CD4-positive, alpha-beta T cell treated with Interleukin-6 at 100 ng/mL for 8 hours (primary cell): ENCODE measurements at places on chromosomes 1 and 21.

GRCh38 chr1:232011961-232012360 is 385.4 kb downstream of the DISC1 start:
- no peak for DNase-seq

GRCh38 chr1:247407180-247407616 is 8.8 kb upstream of the NLRP3 start:
- DNase-seq, result peak; percentile 86

GRCh38 chr1:198232940-198233675 is 76.3 kb downstream of the NEK7 start:
- DNase-seq, result no peak

GRCh38 chr1:151047591-151047924 is at the start of gene C1orf56:
Gene C1orf56 (plus strand): TSS chr1:151047751. CDS start chr1:151047848, 97 bp downstream.
- DNase-seq, result peak; percentile 54

GRCh38 chr1:53110370-53111072 is 31.9 kb downstream of the SLC1A7 start:
- DNase-seq, result no peak

DNA sequence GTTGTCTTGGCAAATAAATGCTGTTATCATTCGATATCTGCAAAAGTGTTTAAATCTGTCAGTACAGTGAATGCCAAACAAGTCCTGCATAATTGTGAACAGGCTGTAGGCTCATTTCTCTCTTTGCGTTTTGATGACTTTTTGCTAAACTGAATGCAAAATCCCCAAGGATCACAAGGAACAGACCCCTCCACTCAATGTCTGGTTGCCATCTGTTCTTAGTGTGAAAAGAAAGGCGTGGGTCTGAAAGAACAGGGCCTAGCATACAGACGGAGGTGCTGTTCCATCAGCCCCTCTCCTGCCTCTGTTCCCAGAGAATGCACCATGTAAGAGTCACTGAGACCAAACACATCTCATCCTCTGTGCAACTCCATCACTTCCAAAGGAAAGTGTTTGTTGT is 40.4 kb downstream of the EIF2B3 start:
- no peak for DNase-seq

DNA sequence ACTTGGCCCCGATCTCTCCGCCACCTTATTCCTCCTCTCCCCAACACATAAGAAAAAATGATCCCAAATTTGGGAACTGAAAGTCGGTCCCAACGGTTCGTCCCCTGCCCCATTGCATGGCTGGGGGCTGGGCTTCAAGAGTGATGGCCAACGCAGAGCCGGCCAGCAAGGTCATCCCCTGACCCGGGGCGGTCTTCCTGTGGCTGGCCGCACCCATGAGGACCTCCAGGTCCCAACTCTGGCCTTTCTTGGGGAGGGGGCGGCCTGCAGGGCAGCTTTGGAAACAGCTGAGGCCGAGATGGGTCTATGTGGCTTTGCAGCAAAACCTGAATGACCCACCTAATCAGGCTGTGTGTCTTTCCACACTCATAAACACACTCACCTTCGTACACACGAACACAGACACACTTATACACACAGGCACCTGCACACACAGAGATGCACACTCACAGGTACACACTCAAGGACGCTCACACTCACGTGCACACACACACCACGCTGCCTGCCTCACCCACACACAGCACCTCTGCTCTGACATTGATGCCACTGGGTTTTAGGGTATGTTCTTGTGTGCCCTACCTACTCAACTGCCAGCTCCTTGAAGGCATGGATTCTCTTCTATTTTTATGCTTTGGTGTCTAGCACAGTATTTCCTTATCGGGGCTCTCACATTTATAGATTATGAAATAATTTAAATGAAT is 562 bp downstream of the DYNLT5 start:
- no peak for DNase-seq

DNA sequence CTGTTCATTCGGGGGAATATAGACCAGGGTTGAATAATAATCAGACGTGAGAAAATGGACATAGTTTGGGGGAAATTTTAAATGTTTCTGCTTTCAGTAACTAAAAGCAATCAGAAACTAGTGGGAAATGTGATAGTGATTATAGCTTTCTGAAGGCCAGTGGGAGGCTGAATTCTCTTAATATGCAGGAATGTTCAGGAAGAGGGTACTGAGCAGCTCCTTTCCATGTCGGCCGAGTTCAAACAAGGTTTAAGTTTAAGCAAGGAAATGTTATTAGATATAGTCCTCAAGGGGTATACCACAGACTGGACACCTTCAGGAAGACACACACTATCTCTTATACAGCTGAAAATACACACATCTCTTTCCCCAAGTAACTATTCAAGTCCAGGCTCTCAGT is 105.5 kb downstream of the HHAT start:
- DNase-seq, result no peak

DNA sequence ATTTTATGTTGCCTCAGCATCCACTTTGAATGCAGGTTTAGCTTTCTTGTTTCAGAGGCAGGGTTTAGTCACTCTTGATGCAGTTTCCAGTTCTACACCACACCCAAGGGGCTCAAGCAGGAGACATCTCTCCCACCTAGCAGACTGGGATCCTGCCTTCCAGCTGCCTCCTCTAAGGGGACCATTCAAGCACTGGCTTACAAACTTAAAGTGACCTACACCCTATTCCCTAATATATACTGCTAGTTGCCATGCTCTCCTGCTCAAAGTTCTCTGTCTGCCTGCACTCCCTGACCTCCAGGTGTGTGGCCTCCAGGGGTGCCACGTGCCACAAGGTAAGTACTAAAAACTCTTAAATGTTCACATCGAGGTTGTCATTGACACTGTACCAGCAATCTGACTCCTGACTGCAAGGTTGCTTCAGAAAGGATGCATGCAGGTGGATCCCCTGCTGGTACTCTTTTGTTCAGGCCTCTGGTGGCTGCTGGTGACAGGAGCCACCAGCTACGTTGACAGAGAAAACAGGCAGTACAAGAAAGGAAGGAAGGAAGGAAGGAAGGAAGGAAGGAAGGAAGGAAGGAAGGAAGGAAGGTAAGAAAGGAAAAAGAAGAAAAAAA is 185.9 kb downstream of the COQ8A start:
- no peak for DNase-seq
